ENCODE measurements at places on chromosomes 4 and X.

DNA sequence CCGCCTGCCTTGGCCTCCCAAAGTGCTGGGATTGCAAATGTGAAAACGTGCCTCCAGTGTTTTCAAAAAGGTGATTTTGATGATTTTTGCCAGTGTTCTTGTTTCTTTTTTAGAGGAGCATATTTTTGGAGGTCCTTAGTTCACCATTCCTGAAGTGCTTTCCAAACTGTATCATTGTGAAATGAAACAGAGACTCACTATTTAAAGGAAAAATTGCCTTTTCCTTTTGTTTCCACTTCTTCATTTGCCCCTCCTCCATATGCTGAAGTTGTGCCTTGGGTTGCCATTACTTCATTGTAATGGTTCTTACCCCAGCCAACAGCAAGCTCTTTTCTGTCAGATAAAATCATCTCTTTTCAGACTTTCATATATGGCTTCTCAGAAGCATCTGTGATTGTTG lies 164.4 kb downstream of the FNIP2 start:
- H3K27ac ChIP-seq: no peak overlapping the region
- H3K4me3 ChIP-seq: no peak overlapping the region
- H3K36me3 ChIP-seq: no peaks in the 10 kb centered on the region
- no peak for DNase-seq

DNA sequence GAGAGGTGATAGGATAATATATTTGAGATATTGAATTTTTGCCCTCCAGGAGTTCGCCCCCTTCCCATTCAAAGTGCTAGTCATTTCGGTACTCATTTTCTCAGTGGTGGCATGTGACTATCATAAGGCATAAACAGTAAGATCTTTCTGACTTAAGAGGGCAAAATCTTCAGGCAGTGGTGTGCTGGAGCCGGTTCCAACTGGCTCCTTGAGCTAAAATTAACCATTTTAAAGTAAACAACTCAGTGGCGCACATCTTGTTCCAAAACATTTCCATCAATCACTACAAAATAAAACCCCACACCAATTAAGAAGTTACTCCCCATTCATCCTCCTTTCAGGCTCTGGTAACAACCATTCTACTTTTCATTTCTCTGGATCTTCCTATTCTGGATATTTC lies 43.3 kb downstream of the LUZP4 start:
- no peaks in the 10 kb centered on the region for H3K4me1 ChIP-seq
- no peaks in the 10 kb centered on the region for H3K36me3 ChIP-seq
- DNase-seq: no peak
- H3K27me3 ChIP-seq: no peaks in the 10 kb centered on the region

- DNase-seq: no peak
- H3K36me3 ChIP-seq: no peaks in the 10 kb centered on the region
- H3K4me1 ChIP-seq: no peaks in the 10 kb centered on the region
- no peak overlapping the region for H3K27ac ChIP-seq
These were observed 42.5 kb upstream of the C1GALT1C1 start for GRCh38 chrX:120672389-120672788.

DNA sequence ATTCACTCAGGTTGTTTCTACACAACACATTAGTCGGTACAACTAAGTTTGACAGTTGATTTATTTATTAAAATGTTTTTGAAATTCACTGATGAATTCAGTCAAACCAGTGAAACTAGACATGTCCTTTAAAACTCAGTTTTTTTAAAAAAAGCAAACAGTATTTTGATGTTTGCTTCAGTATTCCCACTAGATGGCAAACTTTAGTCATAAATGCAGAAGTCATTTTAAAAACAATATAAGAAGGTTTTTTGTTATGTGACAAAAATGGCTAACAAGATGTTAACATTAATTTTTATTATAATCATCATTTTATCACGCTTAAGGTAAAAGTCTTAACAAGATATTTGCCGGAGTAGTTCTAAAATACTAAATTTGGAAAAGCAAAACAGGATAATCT lies 1337.8 kb upstream of the DIAPH2 start:
- DNase-seq: no peak
- H3K4me1 ChIP-seq: no peaks in the 10 kb centered on the region
- no peaks in the 10 kb centered on the region for H3K27me3 ChIP-seq
- H3K27ac ChIP-seq: no peak overlapping the region
- H3K36me3 ChIP-seq: no peaks in the 10 kb centered on the region

GRCh38 chrX:52574416-52575275 lies 57.8 kb upstream of the XAGE1B start:
- H3K27ac ChIP-seq: no peak overlapping the region
- H3K4me3 ChIP-seq: no peak overlapping the region
- peak; percentile 74 for DNase-seq
- no peaks in the 10 kb centered on the region for H3K4me1 ChIP-seq

- H3K27me3 ChIP-seq: peaks cover 5% of the 10 kb centered on the region
- no peak overlapping the region for H3K27ac ChIP-seq
- no peak overlapping the region for H3K4me3 ChIP-seq
- H3K4me1 ChIP-seq: no peaks in the 10 kb centered on the region
- no peaks in the 10 kb centered on the region for H3K36me3 ChIP-seq
These were observed 29.7 kb upstream of the HELT start for GRCh38 chr4:184988611-184989010.

DNA sequence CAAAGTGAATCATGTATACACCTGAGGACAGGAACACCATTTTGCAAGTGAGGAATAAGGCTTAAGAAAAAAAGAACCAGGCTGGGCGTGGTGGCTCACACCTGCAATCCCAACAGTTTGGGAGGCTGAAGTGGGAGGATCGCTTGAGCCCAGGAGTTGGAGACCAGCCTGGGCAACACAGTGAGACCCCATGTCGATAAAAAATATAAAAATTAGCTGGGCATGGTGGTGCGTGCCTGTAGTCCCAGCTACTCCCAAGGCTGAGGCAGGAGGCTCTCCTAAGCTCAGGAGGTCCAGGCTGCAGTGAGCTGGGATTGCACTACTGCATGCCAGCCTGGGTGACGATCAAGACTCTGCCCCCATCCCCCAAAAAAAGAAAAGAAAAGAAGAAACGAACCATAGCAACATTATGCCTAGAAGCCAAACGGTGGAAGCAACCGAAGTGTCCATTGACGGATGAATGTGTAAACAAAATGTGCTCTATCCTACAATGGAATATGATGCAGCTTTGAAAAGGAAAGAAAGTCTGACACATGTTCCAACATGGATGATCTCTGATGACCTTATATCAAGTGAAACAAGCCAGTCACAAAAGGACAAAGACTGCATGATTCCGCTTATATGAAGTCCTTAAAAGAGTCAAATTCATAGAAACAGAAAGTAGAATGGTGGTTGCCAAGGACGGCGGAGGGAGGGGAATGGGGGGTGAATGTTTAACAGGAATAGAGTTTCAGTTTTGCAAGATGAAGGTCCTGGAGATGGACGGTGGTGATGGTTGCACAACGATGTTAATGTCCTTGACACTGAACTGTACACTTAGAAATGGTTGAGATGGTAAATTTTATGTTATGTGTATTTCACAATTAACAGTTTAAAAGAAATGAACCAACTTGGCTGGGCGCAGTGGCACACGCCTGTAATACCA lies 8.6 kb upstream of the KIAA0232 start:
- H3K27ac ChIP-seq: no peak overlapping the region
- no peaks in the 10 kb centered on the region for H3K36me3 ChIP-seq
- no peaks in the 10 kb centered on the region for H3K27me3 ChIP-seq

GRCh38 chr4:10971800-10972401 lies 287.3 kb upstream of the CLNK start:
- H3K4me1 ChIP-seq: no peaks in the 10 kb centered on the region
- H3K36me3 ChIP-seq: no peaks in the 10 kb centered on the region

GRCh38 chr4:54372951-54373350 lies 143.9 kb downstream of the PDGFRA start:
- no peaks in the 10 kb centered on the region for H3K36me3 ChIP-seq
- no peak overlapping the region for H3K27ac ChIP-seq
- DNase-seq: no peak
- no peaks in the 10 kb centered on the region for H3K27me3 ChIP-seq
- H3K4me1 ChIP-seq: no peaks in the 10 kb centered on the region

DNA sequence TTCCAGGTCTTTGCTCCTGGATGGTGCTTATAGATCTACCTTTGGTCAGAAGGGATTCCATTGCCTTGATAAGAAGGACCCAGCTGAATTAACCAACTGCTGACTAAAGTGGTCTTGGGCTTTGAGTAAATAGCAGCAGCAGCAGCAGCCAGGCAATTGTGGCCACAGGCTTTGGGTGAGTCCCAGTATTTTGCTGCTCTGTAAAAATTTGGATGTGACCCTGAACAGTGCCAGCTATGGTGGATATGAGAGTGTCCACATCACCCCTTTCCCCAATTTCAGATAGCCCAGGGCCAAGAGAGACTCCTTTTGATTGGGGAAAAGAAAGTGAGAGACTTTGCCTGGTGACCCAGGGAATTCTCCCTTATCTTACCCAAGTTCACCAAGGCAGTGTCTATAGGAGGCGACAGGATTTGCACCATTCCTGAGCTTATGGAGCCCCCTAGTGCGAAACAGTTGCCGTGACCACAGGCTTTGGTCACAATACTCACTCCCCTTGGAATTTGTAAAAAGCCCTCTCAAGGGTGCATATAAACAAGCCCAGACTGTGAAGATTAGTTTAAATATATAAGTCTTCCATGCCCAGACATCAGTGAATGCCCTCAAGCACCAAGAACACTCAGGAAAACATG lies 518.0 kb downstream of the TMA16 start:
- H3K4me1 ChIP-seq: no peaks in the 10 kb centered on the region
- H3K27me3 ChIP-seq: no peaks in the 10 kb centered on the region
- no peak overlapping the region for H3K4me3 ChIP-seq
- DNase-seq: peak; percentile 1
- no peaks in the 10 kb centered on the region for H3K36me3 ChIP-seq

GRCh38 chr4:187071946-187072600 lies 348.4 kb upstream of the FAT1 start:
- no peak overlapping the region for H3K4me3 ChIP-seq
- no peaks in the 10 kb centered on the region for H3K27me3 ChIP-seq
- H3K36me3 ChIP-seq: no peaks in the 10 kb centered on the region
- no peaks in the 10 kb centered on the region for H3K4me1 ChIP-seq

GRCh38 chr4:69859140-69859685 lies 732 bp downstream of the SULT1E1 start:
- no peaks in the 10 kb centered on the region for H3K4me1 ChIP-seq
- no peaks in the 10 kb centered on the region for H3K27me3 ChIP-seq
- peak overlapping the region; percentile 39 for H3K4me3 ChIP-seq
- H3K27ac ChIP-seq: peak overlapping the region; percentile 60
- H3K36me3 ChIP-seq: no peaks in the 10 kb centered on the region
- DNase-seq: peak; percentile 41

- peaks cover 15% of the 10 kb centered on the region for H3K4me1 ChIP-seq
- H3K4me3 ChIP-seq: no peak overlapping the region
- DNase-seq: peak; percentile 82
These were observed 19.3 kb downstream of the SEL1L3 start for GRCh38 chr4:25843340-25844097.

DNA sequence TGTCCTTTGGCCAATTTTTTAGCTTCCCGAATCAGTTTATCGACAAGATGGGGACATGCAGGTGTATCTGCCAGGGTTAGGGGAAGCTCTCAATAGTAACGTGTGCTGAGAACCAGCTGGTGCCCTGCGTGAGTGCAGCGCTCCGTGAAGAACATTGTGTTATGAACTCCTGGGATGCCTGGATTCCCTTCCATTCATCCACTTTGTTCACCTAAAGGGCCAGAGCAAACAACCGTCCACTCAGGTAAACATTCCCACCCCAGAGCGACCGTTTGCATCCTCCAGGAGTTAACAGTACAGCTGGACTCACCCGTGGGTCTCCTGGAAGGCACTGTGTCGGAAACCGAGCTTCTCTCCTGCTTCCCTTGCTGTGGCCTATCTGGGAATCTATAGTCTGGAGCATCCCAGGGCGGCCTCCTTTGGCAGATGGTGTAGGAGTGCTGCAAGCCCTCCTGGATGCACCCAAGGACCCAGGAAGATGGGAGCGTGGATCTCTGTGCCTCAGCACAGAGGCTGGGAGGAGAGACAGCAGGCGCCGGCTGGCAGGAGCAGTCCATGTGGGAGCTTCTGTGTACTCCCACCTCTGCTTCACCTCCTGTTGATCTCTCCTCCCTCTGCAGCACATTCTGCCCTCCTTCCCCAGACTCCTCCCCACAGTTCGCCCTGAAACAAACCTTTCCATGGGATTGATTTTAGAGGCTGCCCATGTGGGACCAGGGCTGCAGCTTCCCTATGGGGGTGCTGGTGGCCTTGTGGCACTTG lies 62.7 kb downstream of the SHROOM2 start:
- H3K27ac ChIP-seq: no peak overlapping the region
- no peaks in the 10 kb centered on the region for H3K36me3 ChIP-seq
- no peak overlapping the region for H3K4me3 ChIP-seq
- no peaks in the 10 kb centered on the region for H3K27me3 ChIP-seq
- no peak for DNase-seq

DNA sequence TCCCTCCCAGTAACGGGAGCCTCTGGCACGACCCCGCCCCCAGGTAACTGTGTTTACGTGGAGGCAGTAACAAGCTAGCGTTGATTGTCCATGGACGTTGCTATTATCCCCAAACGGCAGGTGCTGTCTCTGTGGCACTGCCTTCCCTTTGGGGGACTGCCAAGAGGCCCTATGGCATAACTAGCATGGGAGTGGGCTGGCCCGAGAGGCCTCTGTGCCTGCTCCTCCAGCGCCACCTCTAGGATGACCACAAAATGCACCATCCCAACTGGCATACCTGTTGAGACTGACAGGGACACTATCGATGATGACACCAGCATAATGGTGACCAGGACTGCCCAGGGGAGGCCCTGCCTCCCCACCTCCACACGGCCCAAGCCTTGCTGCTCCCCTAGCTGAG lies 1.5 kb downstream of the SRPK3 start:
- peaks cover 38% of the 10 kb centered on the region for H3K36me3 ChIP-seq
- H3K27me3 ChIP-seq: peaks cover 4% of the 10 kb centered on the region
- H3K4me3 ChIP-seq: no peak overlapping the region
- H3K27ac ChIP-seq: no peak overlapping the region

GRCh38 chr4:2852481-2852921 lies 8.9 kb downstream of the ADD1 start:
- H3K4me3 ChIP-seq: no peak overlapping the region

GRCh38 chr4:141133146-141133998 lies at the start of gene RNF150:
TSS of gene RNF150 (minus strand) at chr4:141133469.
- no peak within 1 kb of the TSS for H3K27ac ChIP-seq
- DNase-seq: peak; percentile 76
- peaks cover 31% of the 10 kb centered on the region for H3K27me3 ChIP-seq
- H3K4me3 ChIP-seq: peak within 1 kb of the TSS; percentile 49
- no peaks in the 10 kb centered on the region for H3K36me3 ChIP-seq

- no peak for DNase-seq
- H3K4me1 ChIP-seq: no peaks in the 10 kb centered on the region
- no peak overlapping the region for H3K27ac ChIP-seq
- no peak overlapping the region for H3K4me3 ChIP-seq
- no peaks in the 10 kb centered on the region for H3K36me3 ChIP-seq
- no peaks in the 10 kb centered on the region for H3K27me3 ChIP-seq
These were observed 750.4 kb upstream of the AGA start for GRCh38 chr4:178192611-178193010.

DNA sequence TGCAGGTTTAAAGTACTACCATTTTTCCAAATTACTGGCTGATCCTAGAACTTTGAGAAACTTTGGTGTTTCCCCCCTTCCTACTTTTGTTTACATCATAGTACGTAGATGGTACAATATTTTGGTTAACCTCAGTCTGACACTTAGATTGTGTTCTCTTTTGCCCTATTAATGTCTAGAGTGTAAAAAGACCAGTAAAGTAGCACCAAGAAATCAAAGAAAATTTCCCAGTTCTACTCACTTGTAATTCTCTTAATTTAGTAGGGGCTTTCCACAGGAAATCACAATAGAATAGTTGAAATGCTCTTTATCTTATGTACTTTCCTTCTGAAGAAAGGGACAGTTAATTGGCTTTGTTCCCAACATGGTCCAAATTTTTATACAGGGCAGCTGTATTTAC lies 51.6 kb downstream of the NFKB1 start:
- DNase-seq: no peak
- H3K36me3 ChIP-seq: peaks cover 2% of the 10 kb centered on the region
- no peak overlapping the region for H3K27ac ChIP-seq
- H3K4me3 ChIP-seq: no peak overlapping the region
- no peaks in the 10 kb centered on the region for H3K4me1 ChIP-seq
